Hair follicle dermal papilla cell (primary cell): ENCODE measurements at places on chromosomes 3 and 15. TPM values are rescaled to one million over a fixed set of nuclear protein-coding genes. Genes with fewer than 3 reads are reported as not detected.

TTC23 gene
- 24.3 and 27.4 TPM in 2 replicates for total RNA-seq

PRR23E gene
- total RNA-seq = not detected in 2 replicates

MORC1 gene
- not detected in 2 replicates for total RNA-seq

ARPP21 gene
- total RNA-seq = not detected in 2 replicates

FBXO40 gene
- total RNA-seq = not detected in 2 replicates

CCDC33 gene
- not detected in 2 replicates for total RNA-seq

DCP1A gene
- 22.1 and 24.7 TPM in 2 replicates for total RNA-seq

IL20RB gene
- 15.1 and 31.3 TPM in 2 replicates for total RNA-seq

RTP3 gene
- not detected in 2 replicates for total RNA-seq

VPS33B gene
- 11.7 and 11.8 TPM in 2 replicates for total RNA-seq

GABRA5 gene
- total RNA-seq = under 0.01 TPM in 1 of 2 replicates, not detected in the other

SPSB4 gene
- total RNA-seq = under 0.01 TPM in 1 of 2 replicates, not detected in the other

SPINK8 gene
- total RNA-seq = not detected in 2 replicates

KCNMB3 gene
- total RNA-seq = 1.1 and 1.9 TPM in 2 replicates

KIF7 gene
- total RNA-seq = 15.7 and 17.4 TPM in 2 replicates

NANOGP8 gene
- total RNA-seq = 0.32 TPM in 1 of 2 replicates, not detected in the other

FSIP1 gene
- 8.3 and 15.4 TPM in 2 replicates for total RNA-seq

TCTA gene
- total RNA-seq = 35.9 and 40.9 TPM in 2 replicates

CTXND1 gene
- total RNA-seq = not detected in 2 replicates

C2CD4A gene
- not detected in 2 replicates for total RNA-seq

BOC gene
- 60.7 and 67.2 TPM in 2 replicates for total RNA-seq

CFAP161 gene
- total RNA-seq = 0.12 and 0.32 TPM in 2 replicates

SLCO3A1 gene
- 7.3 and 9.2 TPM in 2 replicates for total RNA-seq

PLEKHO2 gene
- total RNA-seq = 72.4 and 108 TPM in 2 replicates

TMC3 gene
- not detected in 2 replicates for total RNA-seq

STAG1 gene
- total RNA-seq = 49.5 and 58.1 TPM in 2 replicates

GOLGA6B gene
- not detected in 2 replicates for total RNA-seq

RLBP1 gene
- total RNA-seq = not detected in 2 replicates

ALG1L2 gene
- total RNA-seq = not detected in 2 replicates

SH3GL3 gene
- 0.24 TPM in 1 of 2 replicates, not detected in the other for total RNA-seq

IL1RAP gene
- 19.9 and 23.5 TPM in 2 replicates for total RNA-seq

NR1I2 gene
- total RNA-seq = 0.16 TPM in 1 of 2 replicates, not detected in the other

FOXL2 gene
- 6.8 and 8.3 TPM in 2 replicates for total RNA-seq

A4GNT gene
- total RNA-seq = not detected in 2 replicates

SLC2A2 gene
- under 0.01 TPM in 1 of 2 replicates, not detected in the other for total RNA-seq

CFAP44 gene
- total RNA-seq = 3.0 and 5.4 TPM in 2 replicates

PLSCR2 gene
- total RNA-seq = not detected in 2 replicates

WDR49 gene
- 0.49 TPM in 1 of 2 replicates, not detected in the other for total RNA-seq
